ENCODE measurements at places on chromosomes 3 and 15. TPM values are rescaled to one million over a fixed set of nuclear protein-coding genes. Genes with fewer than 3 reads are reported as not detected.

STARD5 gene
- total RNA-seq: 0.25 TPM

ISY1 gene
- 25.9 TPM for total RNA-seq

BMF gene
- total RNA-seq: 4.8 TPM

GOLGA8A gene
- 17.8 TPM for total RNA-seq

TPRG1 gene
- total RNA-seq: 6.1 TPM

PAK2 gene
- total RNA-seq: 56.9 TPM

KIF23 gene
- total RNA-seq: 0.69 TPM

ISL2 gene
- total RNA-seq: not detected

NCEH1 gene
- 12.0 TPM for total RNA-seq

FETUB gene
- total RNA-seq: not detected

IGDCC3 gene
- not detected for total RNA-seq

ST8SIA2 gene
- not detected for total RNA-seq

GOLGA8N gene
- total RNA-seq: 3.0 TPM

HYAL1 gene
- total RNA-seq: 10.6 TPM

DPPA2 gene
- total RNA-seq: not detected

PKM gene
- total RNA-seq: 1,170 TPM

SLC2A2 gene
- not detected for total RNA-seq

ADPRH gene
- total RNA-seq: 14.3 TPM

DLL4 gene
- total RNA-seq: 13.1 TPM

EAF1 gene
- total RNA-seq: 9.6 TPM

SCG5 gene
- total RNA-seq: not detected

PLXNB1 gene
- 2.5 TPM for total RNA-seq

MYZAP gene
- 5.6 TPM for total RNA-seq

SORD gene
- total RNA-seq: 6.2 TPM

IL17RD gene
- total RNA-seq: 1.6 TPM

CCR9 gene
- total RNA-seq: not detected

BCL2A1 gene
- 1.2 TPM for total RNA-seq

IGSF11 gene
- total RNA-seq: 2.2 TPM

ANKRD34C gene
- total RNA-seq: not detected

TMC3 gene
- total RNA-seq: not detected

RBP2 gene
- not detected for total RNA-seq

RBMS3 gene
- 23.5 TPM for total RNA-seq

CPEB1 gene
- total RNA-seq: 0.59 TPM

SLC22A13 gene
- total RNA-seq: 0.20 TPM

ZNF385D gene
- 6.2 TPM for total RNA-seq

TMEM39A gene
- 11.5 TPM for total RNA-seq

C3orf33 gene
- 5.1 TPM for total RNA-seq

GOLGA8J gene
- total RNA-seq: not detected

All from psoas muscle (tissue), 8 donors.